Posterior vena cava (tissue), 2 donors: ENCODE measurements at places on chromosomes 12 and 14. TPM values are rescaled to one million over a fixed set of nuclear protein-coding genes. Genes with fewer than 3 reads are reported as not detected.

Gene CLEC9A
- total RNA-seq, result not detected

Gene SELPLG
- 5.1 TPM for total RNA-seq

Gene B4GALNT3
- total RNA-seq, result 3.5 TPM

Gene HNRNPC
- 283 TPM for total RNA-seq

Gene CFAP251
- total RNA-seq, result 1.9 TPM

Gene SLCO1C1
- 3.0 TPM for total RNA-seq

Gene HECTD4
- 47.9 TPM for total RNA-seq

Gene PKP2
- total RNA-seq, result 3.6 TPM

Gene NRIP2
- 3.6 TPM for total RNA-seq

Gene CLEC4C
- not detected for total RNA-seq

Gene MGAT4C
- total RNA-seq, result 4.6 TPM

Gene IL22
- total RNA-seq, result not detected

Gene TOMM20L
- total RNA-seq, result not detected

Gene DAO
- not detected for total RNA-seq

Gene SLC25A47
- total RNA-seq, result not detected

Gene GNPTAB
- total RNA-seq, result 37.0 TPM

Gene TTC8
- total RNA-seq, result 17.0 TPM

Gene PTCSC3
- total RNA-seq, result not detected
